Natural killer cell treated with Interleukin-12 subunit alpha and Interleukin-12 subunit beta and Interleukin-15 and Interleukin-18, amount 100 ng/mL, for 72 hours (primary cell): ENCODE measurements at places on chromosomes 3 and 15.

DNA sequence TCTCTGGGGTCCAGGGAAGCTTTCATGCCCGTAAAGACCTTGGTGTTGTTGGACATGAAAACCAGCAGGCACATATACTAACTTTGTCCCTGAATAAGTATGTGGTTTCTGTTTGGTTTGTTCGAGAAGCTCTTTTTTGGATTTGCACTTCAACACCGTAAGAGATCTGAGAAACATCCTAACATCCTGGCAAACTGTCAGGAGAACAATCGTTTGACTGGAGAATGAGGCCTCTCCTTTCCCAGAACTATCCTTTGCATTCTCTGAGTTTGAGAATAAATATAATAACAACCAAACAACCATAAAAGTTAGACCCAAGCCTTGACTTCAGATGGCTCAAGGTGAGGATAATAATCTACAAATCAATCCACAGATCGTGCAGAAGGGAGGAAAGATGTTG lies 230.4 kb upstream of the WNT5A start:
- DNase-seq, result no peak

- no peak for DNase-seq
These were observed 104.6 kb downstream of the LSM3 start for GRCh38 chr3:14283092-14283812.

- no peak for DNase-seq
These were observed 37.5 kb upstream of the RFX7 start for GRCh38 chr15:56281145-56281544.

DNA sequence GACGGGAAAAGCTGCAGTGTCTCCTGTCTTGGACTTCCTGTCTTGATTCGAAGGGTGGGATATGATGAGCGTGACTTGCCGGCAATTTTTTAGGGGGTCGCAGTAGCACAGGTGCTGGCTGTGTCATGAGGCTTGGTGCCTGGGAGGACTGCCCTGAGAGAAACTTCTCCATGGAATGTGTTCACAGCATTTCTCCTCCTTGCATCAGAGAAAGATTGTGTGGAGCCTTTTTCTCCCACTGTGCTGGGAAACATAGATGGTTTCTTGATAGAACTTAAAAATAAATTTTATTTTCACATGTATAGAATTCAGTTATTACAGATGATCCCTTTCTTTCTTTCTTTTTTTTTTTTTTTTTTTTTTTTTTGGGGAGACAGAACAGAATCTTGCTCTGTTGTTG lies 121.4 kb downstream of the KLHL25 start:
- DNase-seq, result no peak

- DNase-seq, result no peak
These were observed 17.2 kb downstream of the MKRN2 start for GRCh38 chr3:12574131-12574530.
